Vagina (tissue), 2 donors: ENCODE measurements at places on chromosomes 7 and 10.

GRCh38 chr7:101494602-101495329 lies 132.1 kb downstream of the COL26A1 start:
- no peak for DNase-seq

DNA sequence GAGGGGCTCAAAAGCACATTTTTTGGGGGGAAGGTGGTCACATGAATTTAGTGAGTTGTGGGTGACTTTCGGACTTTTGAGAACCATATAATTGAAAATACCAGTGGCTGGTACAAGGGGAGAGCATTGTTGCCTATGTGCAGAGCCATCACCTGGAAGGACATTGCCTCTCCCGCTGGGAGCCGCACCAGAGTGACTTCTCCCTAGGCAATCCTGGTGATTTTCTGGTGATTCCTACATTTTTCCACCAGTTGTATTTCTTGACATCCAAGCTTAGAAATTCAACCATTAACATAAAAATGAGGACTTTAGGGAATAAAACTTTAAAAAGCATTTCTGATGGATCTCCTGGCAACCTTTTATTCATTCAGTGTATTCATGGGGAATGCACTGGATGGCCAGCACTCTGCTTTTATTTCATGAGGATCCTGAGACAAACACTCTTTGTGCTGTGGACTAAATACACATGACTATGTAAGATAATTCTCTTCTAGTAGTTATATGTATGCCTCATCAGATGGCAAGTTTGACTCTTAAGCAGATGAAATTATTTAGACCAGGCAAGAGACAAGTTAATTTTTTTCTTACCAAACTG lies 41.8 kb upstream of the MKI67 start:
- no peak for DNase-seq

DNA sequence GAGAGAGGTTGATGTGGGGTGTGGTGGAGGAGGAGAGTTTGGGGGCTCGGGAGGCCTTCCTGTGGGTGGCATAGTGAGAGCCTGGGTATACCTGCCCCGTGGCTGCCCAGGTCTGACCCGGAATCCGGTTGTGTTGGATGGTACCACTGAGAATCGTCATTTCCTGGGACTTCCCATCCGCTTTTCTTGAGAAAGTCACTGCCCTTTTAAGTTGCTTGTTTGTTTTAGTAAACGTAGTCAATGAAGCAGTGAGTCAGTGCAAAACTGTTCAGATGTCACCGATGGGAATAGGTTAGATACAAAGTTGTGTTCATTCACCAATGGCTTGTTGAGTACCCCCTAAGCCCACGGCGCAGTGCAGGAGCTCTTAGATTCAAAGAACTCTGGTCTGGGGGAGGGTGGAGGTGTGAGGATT lies 285.8 kb downstream of the CAMK1D start:
- no peak for DNase-seq

DNA sequence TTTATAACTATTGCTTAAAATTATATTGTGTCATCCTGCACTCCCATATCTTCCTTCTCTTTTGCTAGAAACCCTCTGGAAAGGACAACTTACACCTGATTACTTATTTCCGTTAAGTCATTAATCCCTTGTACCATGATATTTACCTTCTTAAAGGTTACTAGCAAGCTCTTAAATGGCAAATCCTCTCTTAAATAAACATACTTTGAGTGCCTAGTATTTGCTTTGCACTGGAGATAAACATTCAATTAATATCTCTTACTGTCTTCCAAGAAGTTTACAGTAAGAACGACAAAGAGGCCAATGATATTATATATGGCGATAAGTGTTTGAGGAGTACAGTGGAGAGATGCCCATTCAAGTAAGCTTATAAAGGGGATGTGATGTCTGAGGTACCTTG lies 278.3 kb downstream of the HGF start:
- no peak for DNase-seq

GRCh38 chr7:79282882-79283602 lies 170.4 kb downstream of the MAGI2 start:
- no peak for DNase-seq

DNA sequence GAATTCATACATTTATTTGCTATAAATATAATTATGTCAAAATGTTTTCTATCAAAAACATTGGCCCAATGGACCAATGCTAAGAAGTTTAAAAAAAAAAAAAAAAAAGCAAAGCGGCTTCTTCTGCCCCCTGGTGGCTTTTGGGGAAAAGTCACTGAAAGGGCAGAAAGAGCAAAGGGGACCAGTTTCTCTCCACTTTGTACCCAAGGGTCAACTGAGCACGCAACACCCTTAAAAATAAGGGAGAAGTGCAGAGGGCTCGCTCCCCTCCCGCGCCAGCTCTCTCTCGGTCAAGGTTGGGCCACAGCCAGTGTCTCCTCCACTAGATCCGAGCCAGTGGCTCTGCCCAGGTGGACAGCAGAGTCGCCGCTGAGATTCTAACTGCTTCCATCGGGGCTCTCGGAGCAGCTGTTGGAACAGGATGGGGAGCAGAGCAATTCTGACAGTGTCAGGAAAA lies 136.4 kb upstream of the FGFR2 start:
- DNase-seq, result no peak

GRCh38 chr10:59324597-59324996 lies 37.8 kb downstream of the FAM13C start:
- DNase-seq, result no peak

GRCh38 chr7:3778345-3778744 lies 477.3 kb downstream of the SDK1 start:
- DNase-seq, result no peak

- no peak for DNase-seq
Observed at GRCh38 chr7:149377386-149377785, 83.5 kb downstream of the ZNF777 start.

GRCh38 chr7:41742401-41743020 lies 39.6 kb upstream of the INHBA start:
- DNase-seq, result no peak

- no peak for DNase-seq
Observed at GRCh38 chr7:36112969-36113368, 40.1 kb upstream of the EEPD1 start.
